CD8-positive, alpha-beta T cell (primary cell): ENCODE measurements at places on chromosomes 13 and 19. TPM values are rescaled to one million over a fixed set of nuclear protein-coding genes. Genes with fewer than 3 reads are reported as not detected.

Gene IGSF23
- total RNA-seq = not detected

Gene SRRM5
- 0.16 TPM for total RNA-seq

Gene CGB3
- not detected for total RNA-seq

Gene ONECUT3
- not detected for total RNA-seq

Gene FCER2
- 3.9 TPM for total RNA-seq

Gene LRG1
- not detected for total RNA-seq

Gene RNF225
- total RNA-seq = 0.76 TPM
